ENCODE measurements at places on chromosomes 13 and 19. TPM values are rescaled to one million over a fixed set of nuclear protein-coding genes. Genes with fewer than 3 reads are reported as not detected.

- no peak for DNase-seq
These were observed 13.2 kb downstream of the CLEC4G start for GRCh38 chr19:7718668-7719067.

IL12RB1 gene
- total RNA-seq, result not detected

- no peak for DNase-seq
These were observed 34.4 kb downstream of the MAP4K1 start for GRCh38 chr19:38583219-38583984.

GFY gene
- total RNA-seq, result not detected

- DNase-seq, result no peak
These were observed 9.2 kb downstream of the RCN3 start for GRCh38 chr19:49536921-49537462.

DNA sequence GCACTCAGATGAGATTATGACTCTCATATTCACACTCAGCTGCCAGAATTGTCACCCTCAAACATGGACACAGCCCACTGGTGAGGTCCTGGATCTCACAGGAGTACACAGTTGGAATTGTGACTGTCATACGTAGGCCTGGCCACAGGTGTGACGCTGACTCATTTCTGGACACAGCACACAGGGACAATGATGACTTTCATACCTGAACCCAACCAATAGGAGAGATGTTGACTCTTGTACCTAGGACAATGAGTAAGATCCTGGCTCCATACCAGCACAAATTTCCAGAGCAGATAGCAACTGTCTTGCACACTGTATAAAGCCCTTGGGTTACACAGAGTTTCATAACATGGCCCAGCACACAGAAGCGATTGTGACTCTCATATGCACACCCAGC lies 46.4 kb downstream of the ZNF85 start:
- DNase-seq, result no peak

KLK6 gene
- 10.3 TPM for total RNA-seq

ZNF460 gene
- total RNA-seq, result 76.1 TPM

- DNase-seq, result no peak
These were observed 204.5 kb upstream of the ATXN8OS start for GRCh38 chr13:69903081-69903480.

ZNF556 gene
- total RNA-seq, result not detected

GRCh38 chr19:30060531-30061222 lies 118.6 kb downstream of the URI1 start:
- DNase-seq, result peak; percentile 62

DNA sequence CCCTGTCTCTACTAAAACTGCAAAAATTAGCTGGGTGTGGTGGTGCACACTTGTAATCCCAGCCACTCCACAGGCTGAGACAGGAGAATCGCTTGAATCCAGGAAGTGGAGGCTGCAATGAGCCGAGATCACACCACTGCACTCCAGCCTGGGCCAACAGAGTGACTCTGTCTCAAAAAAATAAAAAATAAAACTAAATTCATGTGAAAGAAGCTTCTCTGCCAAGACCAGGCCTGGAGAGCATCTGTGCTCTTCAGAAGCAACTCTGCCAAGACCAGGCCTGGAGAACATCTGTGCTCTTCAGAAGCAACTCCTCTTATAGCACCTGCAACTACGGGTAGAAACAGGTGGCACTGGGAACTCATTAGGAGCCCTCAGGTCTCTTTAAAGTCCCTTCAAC lies 37.7 kb downstream of the CRYL1 start:
- DNase-seq, result no peak

DNA sequence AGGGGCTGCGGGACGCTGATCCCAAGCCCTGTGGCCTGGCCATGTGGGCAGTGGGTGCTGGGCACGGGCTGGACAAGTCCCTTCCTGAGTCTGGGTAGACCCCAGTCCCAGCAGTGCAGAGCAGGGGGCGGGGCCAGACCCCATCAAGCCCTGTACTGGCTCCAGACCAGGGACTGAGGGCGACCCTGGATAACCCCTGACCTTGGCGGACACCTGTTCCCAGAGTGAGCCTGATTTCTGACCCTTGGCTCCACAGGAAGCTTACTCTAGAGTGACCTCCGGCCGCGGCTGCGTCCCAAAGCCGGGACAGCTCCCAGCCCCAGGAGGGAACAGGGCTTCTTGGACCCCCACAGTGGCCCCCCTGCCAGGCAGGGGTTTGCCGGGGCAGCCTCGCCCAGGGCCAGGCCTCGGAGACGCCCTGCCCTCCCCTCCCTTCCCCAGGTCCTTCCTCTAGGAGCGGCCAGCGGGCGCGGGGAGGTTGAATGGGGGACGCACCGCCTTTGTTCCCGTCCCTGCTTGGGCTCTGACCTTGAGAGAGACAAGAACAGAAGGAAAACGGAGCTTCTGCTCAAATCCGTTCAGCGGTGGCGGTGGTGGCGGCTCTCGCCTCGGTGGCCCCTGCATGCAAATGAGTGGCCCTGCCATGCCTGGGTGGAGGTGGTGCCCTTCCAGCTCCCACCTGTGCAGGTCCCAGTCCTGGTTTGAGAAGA lies 2.3 kb upstream of the EFNA2 start:
- DNase-seq, result no peak

DNA sequence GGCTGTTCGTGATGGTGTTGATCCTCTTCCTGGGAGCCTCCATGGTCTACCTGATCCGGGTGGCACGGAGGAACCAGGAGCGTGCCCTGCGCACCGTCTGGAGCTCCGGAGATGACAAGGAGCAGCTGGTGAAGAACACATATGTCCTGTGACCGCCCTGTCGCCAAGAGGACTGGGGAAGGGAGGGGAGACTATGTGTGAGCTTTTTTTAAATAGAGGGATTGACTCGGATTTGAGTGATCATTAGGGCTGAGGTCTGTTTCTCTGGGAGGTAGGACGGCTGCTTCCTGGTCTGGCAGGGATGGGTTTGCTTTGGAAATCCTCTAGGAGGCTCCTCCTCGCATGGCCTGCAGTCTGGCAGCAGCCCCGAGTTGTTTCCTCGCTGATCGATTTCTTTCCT lies 12.2 kb upstream of the C19orf33 start:
- no peak for DNase-seq

- DNase-seq, result no peak
These were observed 45.5 kb downstream of the IER2 start for GRCh38 chr19:13195678-13196077.

PPM1N gene
- total RNA-seq, result 3.9 TPM

GRCh38 chr19:29323440-29324290 lies 110.7 kb upstream of the UQCRFS1 start:
- no peak for DNase-seq

ZNF780B gene
- total RNA-seq, result 12.0 TPM

DNA sequence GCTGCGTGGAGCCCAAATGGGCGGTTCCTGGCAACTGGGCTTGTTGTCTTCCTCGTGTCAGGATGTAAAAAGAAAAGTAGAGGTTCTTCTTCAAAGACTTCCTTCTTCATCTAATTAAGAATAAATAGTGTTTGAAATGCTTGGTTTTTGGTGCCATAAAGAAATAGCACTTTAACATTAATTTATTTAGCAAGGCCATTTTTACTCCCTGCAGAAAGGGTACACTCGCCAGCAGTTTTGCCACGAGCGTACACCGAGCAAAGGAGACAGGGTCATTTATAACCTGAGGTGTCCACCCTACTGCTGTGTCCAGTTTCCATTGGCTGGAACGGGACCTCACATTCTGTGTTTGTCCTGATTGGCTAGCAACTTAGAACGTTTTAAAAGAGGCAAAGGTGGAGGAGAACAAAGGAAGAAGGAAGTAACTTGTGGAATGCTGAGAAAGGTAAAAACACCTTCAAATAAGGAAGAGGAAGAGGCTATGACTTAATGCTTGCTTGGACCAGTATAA lies 21.8 kb upstream of the OR10H1 start:
- no peak for DNase-seq

- no peak for DNase-seq
These were observed 670 bp downstream of the MAP2K7 start for GRCh38 chr19:7904074-7905020.

- DNase-seq, result no peak
These were observed 2199.4 kb upstream of the PCDH20 start for GRCh38 chr13:63614874-63615612.

DNA sequence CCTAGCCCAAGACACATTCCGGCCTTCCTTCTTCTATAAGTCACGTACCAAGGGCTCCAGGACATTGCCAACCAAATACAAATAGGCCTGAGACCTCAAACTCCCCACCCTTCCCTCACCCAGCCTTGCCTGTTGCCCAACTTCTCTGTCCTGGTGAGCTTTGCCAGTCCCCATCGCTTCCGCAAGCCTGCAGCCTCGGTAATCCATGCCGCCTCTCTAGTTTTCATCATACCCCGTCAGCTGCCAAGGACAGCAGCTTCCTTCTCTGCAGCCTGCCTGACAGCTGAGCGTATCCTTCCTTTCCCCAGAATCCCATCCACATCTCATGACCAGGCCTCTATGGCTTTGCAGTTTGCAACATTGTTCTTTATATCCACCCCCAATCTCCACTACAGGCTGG lies 36.6 kb upstream of the POMP start:
- no peak for DNase-seq

LHB gene
- not detected for total RNA-seq

DNA sequence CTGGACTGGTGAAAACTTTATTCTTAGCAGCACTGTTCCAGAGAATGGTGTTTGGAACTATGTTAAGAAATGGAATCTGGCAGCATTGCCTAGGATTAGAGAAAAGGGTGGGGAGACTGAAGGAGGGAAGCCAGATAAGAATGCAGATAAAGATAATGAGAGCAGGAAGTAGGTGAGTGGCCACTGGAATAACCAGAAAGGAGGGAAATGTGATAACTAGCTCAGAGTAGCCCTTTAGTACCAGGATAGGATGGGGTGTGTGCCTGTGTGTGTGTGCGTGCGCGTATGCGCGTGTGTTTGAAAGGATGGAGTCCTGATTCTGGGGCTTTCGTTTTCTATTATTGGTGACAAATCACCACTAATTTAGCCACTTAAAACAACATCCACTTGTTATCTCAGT lies 33.4 kb upstream of the FRY start:
- no peak for DNase-seq

DNA sequence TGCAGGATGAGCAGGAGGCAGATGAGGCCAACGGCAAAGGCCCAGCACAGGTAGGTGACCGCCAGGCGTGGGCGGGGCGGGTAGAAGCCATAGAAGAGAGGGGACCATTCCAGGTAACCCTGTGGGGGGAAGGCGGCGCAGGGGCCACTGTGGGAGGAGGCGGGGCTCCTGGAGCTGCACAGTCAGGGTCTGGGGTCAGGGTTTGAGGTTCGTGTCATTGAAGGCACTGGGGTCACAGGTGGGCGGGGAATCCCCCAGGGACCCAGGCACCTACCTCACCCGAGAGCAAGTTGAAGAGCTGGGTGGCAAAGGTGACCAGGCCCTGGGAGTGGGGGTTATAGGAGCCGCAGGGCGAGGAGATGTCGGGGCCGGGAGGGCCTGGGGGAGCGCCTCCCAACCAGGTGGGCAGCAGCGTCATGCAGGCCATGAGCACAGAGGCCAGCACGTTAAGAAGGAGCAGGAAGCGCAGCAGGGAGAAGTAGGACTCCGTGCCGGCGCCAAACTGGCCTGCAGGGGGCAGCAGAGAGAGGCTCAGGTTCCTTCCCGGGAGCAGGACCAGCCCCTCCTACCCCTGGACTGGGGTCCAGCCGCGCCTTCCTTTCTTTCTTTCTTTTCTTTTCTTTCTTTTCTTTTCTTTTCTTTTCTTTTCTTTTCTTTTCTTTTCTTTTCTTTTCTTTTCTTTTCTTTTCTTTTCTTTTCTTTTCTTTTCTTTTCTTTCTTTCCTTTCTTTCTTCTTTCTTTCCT lies 4.6 kb downstream of the TMC4 start:
- DNase-seq, result no peak

- no peak for DNase-seq
These were observed 14.7 kb downstream of the LACC1 start for GRCh38 chr13:43894438-43894837.

DNA sequence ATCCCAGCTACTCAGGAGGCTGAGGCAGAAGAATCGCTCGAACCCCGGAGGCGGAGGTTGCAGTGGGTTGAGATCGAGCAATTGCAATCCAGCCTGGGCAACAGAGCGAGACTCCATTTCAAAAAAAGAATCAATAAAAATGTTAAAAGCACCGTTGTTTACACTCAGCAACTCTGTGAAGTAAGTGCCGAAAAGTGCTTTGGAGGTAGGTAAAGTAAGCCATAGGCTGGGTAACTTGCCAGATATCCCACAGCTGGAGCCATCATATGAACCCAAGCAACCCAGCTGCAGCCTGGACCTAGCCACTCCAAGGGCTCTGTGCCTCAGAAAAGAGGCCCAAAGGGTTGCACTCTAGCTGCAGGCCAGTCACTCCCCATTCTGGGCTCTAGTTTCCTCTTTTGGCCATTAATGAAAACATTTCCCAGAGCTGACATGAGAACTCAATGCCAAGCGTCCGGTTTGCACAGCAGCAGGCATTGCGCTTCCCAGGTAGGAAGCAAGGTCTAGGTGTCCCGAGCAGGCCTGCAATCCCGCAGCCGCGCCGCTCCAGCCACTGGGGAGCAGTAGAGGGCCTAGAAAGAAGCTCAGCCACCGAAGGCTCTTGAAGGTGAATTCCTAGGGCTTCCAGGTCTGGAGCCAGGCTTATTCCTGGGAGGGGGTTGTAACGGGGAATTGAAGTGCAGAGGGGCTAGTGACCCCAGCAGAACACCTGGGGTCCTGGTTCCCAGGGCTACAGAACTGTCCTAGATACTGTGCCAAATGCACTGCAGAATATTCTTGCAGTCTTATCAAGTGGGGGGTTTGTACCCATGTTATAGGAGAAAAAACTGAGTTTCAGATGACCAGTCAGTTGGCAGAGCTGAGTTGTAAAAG lies 4.1 kb upstream of the CD79A start:
- no peak for DNase-seq

ZNF600 gene
- 13.0 TPM for total RNA-seq

Data from vagina (tissue), 2 donors.